ENCODE measurements at places on chromosomes 11 and 22. TPM values are rescaled to one million over a fixed set of nuclear protein-coding genes. Genes with fewer than 3 reads are reported as not detected.

DNA sequence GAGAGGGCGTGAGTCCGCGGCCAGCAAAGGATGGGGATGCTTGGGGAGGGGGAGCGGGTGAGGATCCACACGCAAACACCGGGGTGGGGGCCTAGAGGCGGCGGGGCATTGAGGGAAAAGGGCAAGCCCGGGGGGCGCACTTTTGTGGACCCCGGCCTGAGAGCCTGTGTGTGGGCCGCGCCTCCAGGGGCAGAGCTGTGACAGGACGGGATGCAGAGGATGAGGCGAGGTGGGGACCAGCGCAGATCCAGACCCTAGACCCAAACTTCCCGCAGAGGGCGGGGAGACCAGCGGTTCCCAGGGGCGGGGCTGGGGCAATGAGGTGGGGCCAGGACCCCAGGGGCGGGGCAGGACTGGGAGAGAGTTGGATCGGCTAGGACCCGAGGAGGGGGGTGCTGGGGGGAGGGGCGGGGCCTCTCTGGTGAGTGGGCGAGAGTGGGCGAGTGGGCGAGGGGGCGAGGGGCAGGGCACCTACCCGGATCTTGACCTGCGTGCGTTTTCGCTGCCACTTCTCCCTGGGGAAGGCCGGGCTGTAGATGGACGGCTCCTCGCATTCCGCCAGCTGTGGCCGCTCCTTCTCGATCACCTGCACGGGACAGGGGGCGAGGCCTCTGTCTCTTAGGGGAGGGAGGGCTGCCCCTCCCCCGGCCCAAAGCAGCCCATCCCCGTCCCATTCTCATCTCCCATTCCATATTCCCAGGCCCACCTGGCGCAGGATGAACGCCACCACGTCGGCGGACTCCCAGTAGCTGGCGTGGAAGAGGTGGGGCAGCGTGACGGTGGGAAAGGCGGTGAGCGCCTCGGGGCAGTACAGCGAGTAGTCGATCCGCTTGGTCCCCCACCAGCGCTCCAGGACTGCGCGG, 10.6 kb downstream of the PITPNM1 start:
- no peak for DNase-seq

DNA sequence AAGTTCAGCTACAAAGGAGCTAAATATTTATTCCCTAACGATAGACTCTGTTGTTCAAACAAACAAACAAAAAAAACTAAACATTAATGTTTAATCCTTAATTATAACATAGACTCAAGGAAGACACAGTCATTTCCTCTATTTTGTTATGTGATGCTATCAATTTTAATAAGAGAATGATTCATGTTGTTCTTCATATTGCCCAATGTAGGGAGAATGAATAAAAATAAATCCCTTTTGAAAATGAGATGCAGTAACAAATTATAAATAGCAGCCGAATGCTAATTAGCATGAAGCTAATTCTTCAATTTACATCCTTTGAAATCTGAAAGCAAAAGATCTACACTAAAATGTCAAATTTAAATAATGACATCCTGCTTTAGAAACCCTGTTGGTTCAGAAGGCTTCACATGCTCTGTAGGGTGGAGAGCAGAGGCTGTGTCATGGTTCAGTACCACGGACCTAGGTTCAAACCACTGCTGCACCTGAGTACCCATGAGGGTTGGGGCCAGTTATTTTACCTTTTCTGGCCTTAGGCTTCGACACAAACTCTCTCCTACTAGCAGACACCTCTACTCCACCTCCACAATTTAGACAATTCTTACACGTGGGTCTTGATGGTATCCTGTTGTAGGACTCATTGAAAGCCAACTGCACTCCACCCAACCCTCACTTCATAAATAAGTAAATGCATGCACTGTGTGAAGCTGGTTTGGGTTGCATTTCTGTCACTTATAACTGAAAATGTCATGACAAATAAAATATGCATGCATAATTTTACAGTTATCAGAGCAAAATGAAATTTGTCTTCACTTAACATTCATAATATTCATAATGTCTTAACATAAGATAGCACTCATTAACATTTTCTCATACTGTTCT, 89.0 kb downstream of the RRAS2 start:
- no peak for DNase-seq

SMIM38 gene
- total RNA-seq, result not detected

DNA sequence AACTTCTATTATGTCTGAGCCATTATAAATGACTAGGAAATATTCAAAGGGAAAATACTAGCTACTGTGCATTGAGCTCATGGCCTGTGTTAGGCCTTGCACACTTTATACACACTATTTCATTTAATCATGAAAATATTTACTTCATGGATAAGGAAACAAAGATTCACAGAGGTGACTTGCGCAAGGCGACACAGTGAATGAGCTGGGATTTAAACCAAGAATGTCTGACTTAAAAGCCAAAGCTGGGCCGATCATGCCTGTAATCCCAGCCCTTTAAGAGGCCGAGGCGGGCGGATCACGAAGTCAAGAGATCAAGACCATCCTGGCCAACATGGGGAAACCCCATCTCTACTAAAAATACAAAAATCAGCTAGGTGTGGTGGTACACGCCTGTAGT, 231.5 kb downstream of the MIAT start:
- DNase-seq, result no peak

TH gene
- total RNA-seq, result not detected

ANKK1 gene
- total RNA-seq, result not detected

MYRF gene
- 0.16 TPM for total RNA-seq

PGM2L1 gene
- 1.9 TPM for total RNA-seq

TRPM5 gene
- not detected for total RNA-seq

LRP5 gene
- total RNA-seq, result 49.8 TPM

NAA40 gene
- 20.9 TPM for total RNA-seq

DNA sequence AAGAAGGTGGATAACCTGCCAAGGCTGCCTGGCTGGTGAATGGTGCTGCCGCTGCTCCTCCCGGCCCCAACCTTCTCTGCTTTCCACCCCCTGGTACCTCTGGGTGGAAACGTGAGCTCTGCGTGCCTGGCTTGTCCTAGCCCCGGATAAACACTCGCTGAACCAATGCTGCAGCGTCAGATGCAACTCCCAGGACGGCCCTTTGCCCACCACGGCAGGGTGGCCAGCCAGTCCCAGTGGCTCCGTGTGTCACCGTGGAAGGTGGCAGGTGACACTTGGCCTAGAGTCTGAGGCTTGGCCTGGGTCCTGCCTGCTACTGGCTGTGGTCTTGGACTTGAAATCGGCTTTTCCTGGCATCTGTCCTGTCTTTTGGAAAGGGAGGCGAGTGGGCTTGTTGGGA, 47.7 kb downstream of the TPCN2 start:
- no peak for DNase-seq

DNA sequence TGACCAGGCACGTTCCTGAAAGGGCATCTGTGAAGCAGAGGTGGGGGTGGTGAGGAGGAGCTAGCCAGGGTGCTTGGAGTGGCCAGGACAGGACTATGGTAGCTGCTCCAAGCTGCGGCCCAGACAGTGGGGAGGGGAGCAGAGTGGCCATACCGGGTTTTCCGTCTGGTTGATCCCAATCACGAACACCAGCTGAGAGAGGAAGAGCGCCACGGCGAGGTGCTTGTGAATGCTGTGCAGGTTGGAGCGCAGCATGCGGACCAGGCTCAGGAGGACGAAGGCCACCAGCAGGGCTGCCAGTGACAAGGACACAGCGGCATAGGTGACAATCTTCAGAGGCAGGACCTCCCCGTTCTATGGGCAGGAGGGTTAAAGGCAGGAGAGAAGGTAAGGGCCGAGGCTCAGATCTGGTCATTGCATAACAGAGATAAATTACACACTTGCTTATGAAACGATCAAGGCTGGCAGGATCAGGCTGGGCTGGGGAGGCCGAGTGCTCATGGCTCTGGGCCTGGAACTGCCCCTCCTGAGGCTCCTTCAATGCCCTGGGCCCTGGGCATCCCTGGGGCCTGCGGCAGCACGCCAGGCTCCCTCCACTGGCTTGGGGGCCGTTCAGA, 41.5 kb downstream of the TRMU start:
- DNase-seq, result no peak

GRCh38 chr11:15884777-15885540, 471.4 kb downstream of the SOX6 start:
- DNase-seq, result no peak

DNA sequence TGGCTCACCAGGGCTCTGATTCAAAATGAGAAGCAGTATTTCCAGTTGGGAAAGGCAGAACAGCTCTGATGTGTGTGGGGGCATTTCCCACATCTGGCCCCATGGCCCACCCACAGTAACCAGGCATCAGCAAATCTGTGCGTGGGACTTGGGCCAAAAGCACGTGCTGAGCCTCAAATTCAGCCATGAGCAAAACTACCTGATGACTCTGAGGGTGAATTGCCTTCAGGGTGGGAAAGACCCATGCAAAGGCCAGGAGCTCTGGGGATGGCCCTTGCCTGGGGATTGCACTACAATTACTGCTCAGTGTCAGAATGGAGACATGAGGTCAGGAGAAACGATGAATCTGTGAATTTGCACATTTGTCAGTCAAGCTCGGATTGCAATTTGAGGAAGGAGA, 20.9 kb downstream of the TP53AIP1 start:
- no peak for DNase-seq

GRCh38 chr11:71155846-71156245, 96.5 kb downstream of the SHANK2 start:
- DNase-seq, result no peak

GRCh38 chr11:105181521-105181920, 42.0 kb upstream of the CARD18 start:
- no peak for DNase-seq

INSC gene
- 1.00 TPM for total RNA-seq

DNA sequence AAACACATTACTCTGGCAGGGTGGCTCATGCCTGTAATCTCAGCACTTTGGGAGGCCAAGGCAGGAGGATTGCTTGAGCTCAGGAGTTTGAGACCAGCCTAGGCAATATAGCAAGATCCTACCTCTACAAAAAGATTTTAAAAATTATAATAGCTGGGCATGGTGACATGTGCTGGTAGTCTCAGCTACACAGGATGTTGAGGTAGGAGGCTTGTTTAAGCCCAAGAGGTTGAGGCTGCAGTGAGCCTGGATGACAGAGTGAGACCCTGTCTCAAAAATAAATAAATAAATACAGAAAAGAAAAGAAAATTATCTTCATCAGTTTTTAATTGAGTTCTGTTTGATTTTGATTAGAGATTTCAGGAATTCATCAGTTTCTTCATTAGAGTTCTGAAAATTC, 5.2 kb downstream of the CCDC134 start:
- DNase-seq, result no peak

All from Right ventricle myocardium superior (tissue), 1 donor.